ENCODE measurements at places on chromosomes 1 and 21.

DNA sequence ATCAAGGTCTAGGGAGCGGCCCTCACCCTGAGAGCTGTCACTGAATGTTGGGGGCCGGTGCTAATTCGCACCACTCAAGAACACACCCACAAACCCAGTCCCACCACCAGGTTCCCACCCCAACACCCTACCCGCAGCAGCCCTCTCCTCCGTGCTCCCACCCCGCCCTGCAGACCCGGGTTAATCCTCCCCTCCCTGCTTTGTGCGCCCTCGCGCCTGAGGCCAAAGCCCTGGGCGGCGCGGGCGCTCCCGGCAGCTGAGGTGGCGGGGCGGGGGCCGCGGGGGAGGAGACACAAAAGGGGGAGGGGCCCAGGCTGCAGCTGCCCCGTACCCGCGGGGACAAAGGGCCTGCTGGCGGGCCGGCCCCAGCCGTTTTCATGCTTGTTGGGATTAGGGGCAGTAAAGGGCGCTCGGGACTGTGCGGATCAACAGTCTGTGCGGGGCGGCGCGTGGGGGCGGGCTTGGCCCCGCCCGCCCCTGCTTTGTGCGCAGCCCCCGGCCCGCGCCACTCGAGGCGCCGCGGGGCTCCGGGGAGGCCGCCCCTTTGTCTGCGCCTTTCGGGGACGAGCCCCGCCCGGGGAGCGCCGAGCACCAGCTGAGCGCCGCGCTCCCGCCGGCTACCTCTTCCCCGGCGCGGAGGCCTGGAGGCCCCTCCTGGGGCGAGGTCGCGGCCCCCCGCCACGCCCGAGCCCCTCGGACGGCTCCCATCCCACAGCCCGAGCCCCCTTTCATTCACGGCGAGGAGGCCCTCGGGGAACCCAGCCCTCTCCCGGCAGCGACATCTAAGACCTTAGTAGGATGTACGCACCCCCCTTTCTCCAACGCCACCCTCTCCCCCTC lies 10.9 kb downstream of the C1orf216 start:
- no peak for DNase-seq

- no peak for DNase-seq
Observed at GRCh38 chr1:240149484-240150094, 57.9 kb downstream of the FMN2 start.

GRCh38 chr1:25433389-25434186 lies 2.9 kb downstream of the MACO1 start:
- no peak for DNase-seq

GRCh38 chr1:167033646-167034045 lies 44.6 kb downstream of the MAEL start:
- no peak for DNase-seq

DNA sequence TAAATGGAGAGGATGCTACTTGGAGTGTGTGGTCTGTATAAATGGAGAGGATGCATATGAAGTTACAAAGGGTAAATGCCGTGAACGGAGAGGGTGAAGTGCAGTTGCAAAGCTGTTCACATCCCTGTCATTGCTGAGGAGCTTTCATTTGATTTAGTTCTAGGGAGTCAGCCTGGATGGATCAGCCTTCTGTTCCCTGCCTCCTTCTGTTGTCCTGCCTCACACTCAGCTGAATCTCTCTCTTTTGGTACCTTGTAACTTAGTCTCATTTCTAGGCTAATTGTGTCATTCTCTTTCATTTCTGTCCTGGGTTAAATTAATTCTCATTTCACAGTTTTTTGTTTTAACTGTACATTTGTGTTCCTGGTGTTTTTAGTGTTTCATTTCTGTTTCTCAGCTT lies 133.2 kb upstream of the COL6A1 start:
- no peak for DNase-seq

DNA sequence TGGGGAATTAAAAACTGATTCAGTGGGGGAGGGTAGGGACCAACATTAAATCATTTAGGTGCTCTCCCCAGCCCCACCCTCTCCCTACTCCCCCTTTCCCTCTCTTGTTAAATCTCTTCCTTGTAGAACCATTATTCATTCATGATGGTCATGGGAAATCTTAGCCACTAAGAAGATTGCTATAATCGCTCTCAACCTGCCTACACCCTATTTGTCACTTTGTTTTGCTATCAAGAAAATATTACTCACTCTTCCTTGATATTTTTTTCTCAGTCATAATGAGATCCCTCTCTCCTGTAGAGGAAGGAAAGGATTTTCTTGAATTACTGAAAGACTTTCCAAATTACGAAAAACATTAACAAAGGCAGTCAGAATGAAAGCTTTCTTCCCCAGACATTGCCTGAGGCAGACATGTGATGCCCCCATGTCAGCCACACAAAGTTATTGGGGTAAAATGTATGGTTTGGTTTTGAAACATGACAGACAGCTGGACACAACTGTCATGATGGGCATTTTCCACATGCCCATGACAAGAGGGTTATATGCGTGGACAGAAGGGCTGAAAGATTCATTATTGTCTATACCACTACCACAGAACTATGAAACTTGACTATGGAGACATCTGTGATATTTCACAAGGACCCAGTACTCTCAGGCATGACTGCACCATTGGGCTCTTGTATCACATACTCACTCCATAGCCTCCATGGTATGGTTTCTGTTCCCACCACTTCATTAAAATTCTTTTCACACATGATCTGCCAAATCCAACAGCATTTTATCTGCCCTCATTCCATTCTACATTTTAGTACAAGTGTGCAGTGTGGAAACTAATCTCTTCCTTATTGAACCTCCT lies 420.1 kb downstream of the DISC1 start:
- DNase-seq: no peak

Measured in activated CD8-positive, alpha-beta memory T cell treated with anti-CD3 and anti-CD28 coated beads for 4 hours (primary cell).